ENCODE measurements at places on chromosomes 6 and 20.

DNA sequence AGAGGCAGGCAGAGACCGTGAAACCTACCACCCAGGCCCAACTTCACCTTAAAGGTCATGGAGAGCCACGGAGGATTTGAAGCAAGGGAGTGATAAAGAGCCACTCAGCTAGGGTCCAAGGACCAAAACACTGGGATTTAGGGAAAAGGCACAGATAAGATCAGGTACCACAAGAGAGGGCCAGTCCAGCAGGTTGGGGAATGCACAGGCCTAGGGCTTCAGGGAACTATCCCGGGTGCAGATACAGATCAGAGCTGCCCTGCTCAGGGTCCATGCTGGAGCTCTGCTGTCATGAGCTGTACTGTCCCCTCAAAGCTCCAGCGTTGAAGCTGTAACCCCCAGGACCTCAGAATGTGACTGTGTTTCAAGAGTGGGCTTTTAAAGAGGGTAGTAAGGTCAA, 16.9 kb downstream of the SLC22A23 start:
- no peak for DNase-seq

- DNase-seq, result no peak
Observed at GRCh38 chr6:85124472-85125354, 325.2 kb upstream of the NT5E start.

DNA sequence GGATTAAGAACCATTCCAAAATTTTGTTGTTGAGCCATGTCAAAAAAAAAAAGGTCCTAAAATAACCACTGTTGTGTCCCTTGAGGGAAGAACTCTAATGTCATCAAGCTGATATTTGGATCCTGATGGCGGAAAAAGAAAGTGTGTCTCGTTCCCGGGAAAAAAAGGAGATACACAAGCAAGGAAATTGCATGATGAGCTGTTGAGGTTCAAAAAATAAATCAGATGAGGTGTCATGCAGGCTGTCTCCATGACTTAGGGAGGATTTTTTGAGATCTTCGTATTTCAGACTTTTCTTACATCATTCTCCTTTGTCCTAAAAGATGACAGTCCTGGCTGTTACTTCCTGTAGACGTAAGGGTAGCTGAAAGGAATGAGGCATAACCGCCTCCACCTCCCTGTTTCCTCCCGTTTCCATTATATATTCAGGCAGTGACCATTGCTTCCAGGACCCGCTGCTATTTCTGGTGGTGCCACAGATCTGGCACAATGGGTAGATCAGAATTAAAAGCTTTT, 117.3 kb upstream of the TNFAIP3 start:
- DNase-seq, result no peak

- no peak for DNase-seq
Observed at GRCh38 chr6:110885526-110885925, 10.9 kb downstream of the AMD1 start.

- DNase-seq, result no peak
Observed at GRCh38 chr6:20498041-20498385, 36.2 kb upstream of the CDKAL1 start.

DNA sequence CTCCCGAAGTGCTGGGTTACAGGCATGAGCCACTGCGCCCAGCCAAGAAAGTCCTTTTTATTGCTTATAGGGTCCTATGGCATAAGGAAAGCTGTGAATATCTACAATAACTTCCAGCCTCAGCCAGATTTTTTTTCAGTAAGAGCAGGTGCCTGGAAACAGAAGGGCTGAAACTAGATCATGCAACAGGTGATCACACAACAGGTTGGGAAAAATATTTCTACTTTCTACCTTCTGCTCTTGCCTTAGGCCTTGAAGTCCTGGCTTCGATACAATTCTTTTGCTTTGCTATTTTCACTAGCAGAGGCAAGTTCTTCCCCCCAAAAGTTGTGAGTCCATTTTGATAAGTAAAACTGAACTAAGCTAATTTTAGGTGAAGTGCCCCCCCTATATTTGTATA, 9.7 kb upstream of the FBXO30 start:
- DNase-seq, result no peak

- DNase-seq, result no peak
Observed at GRCh38 chr6:13834790-13835189, 20.4 kb upstream of the MCUR1 start.

DNA sequence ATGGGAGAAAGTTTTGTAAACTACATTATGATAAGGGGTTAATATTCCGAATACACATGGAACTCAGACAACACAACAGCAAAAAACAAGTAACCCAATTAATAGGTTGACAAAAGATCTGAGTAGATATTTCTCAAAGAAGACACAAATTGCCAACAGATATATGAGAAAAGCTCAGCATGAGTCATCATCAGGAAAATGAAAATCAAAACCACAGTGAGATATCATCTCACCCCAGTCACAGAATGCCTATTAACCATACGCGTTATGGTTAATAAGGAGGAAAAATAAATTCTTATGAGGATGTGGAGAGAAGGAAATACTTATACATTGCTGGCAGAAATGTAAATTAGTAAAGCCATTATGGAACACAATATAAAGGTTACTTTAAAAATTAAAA, 695.0 kb downstream of the COL12A1 start:
- no peak for DNase-seq

DNA sequence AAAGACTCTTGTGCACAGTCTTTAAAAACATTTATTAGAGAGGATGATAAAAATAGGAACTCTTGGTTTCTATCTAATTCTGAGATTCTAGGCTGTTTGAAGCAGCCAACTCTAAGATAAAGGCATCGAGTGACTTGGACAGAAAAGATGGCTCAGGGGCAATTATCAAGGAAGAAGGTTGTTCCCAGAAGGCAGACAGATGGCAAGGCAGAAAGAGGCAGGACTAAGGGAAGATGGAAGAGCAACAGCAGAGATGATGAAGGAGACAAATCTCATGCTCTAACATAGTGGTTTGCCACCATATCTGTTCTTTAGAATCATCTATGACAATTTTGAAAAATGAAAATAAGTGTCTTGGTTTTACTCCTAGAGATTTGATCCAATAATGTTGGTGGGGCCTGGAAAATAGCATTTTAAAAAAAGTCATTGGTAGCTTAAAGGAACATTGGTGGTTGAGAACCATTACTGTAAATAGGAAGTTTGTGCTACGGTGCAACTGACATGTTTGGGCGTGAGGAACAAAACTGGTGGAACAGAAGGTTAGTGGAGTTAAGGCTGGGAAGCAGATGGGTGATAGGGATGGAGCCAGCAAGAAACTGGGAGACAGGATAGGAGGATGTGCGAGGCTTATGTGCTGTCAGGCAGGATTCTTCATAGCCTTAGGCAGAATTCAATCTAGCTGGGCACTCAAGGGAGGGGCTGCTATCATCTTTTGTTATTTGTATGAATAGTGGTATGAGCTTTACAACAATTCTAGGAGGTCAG, 751.1 kb downstream of the DHX35 start:
- no peak for DNase-seq

- no peak for DNase-seq
Observed at GRCh38 chr6:32941214-32941768, 463 bp upstream of the HLA-DMB start.

DNA sequence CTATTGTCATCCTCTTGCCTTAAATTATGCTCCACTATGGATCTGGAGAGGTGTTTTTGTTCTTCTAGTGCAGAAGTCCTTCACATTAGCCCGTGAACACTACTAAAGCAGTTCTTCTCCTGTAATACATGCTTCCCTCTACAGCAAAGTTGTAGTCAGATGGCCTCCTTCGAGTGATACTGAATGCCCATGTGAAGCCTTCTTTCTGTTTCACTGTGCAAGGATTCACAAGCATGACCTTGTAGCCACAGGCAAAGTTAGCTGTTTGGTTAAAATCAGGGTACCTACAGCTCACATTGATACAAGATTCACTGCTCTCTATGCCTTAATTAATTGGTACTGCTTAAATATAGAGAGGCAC, 47.6 kb downstream of the ARHGAP18 start:
- DNase-seq, result no peak

DNA sequence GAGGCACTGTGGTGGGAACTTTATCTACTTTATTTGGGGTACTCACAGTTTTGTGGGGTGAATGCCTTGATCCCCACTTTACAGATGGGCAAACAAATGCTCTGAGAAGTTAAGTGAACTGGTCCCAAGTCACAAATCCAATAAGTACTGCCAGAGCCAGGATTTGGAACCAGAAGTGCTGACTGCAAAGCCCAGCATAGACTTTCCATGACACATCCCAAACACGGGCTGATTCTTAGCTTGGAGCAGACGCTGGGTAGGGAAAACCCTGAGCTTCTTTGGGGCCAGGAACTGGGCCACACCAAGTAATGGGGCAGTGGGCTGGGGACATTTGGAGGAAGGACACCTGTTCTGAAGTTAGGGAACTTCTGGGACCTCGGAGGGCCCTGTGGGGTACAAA, 20.3 kb downstream of the RIN2 start:
- DNase-seq, result no peak

- no peak for DNase-seq
Observed at GRCh38 chr6:132341646-132342045, 59.6 kb downstream of the MOXD1 start.

DNA sequence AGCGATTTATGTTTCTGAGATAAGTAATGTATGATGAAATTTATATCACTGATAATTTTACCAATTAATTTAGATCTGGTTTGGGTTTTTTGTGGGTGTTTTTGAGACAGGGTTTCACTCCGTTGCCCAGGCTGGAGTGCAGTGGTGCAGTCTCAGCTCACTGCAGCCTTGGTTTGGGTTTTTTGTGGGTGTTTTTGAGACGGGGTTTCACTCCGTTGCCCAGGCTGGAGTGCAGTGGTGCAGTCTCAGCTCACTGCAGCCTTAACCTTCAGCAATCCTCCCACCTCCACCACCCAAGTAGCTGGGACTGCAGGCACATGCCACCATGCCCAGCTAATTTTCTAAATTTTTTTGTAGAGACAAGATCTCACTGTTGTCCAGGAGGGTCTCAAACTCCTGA, 13.0 kb downstream of the MRS2 start:
- DNase-seq, result no peak

- DNase-seq, result no peak
Observed at GRCh38 chr20:63968136-63968927, 1.4 kb downstream of the ZNF512B start.

DNA sequence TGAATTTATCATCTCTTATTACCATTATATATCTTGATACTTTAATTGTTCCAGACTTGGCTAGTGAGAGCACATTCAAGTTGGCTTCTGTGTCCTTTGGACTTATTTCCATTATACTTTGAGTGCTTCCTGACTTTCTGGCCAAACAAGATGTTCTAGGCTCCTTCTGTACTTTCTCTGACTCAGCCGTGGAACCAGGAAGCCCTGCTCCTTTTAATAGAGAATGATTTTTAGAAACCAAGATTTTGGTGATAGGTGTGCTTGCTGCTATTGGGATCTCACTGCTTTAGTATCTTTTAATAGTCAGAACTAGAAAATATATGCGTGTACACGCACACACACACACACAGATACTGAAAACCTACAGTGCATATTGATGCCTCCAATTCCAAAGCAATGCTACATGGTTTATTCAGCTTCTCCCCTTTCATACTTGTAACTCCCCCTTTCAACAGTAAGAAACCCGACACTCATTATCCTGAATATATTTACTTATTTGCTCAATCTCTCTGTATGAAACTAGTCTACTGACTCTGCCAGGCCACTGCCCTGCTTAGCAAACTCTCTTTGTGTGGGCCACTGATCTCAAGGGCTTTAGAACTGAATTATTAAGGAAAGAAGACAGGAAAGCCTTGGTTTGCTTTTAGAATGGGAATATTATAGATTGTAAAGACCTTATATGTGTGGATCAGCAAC, 42.7 kb upstream of the EZR start:
- peak; percentile 57 for DNase-seq

- no peak for DNase-seq
Observed at GRCh38 chr20:15199698-15200097, 862.3 kb upstream of the FLRT3 start.

GRCh38 chr20:23946206-23946605, 42.4 kb downstream of the GGTLC1 start:
- no peak for DNase-seq

- no peak for DNase-seq
Observed at GRCh38 chr6:22284666-22285065, 12.2 kb downstream of the PRL start.

- DNase-seq, result no peak
Observed at GRCh38 chr20:16708602-16709001, 21.2 kb upstream of the SNRPB2 start.

DNA sequence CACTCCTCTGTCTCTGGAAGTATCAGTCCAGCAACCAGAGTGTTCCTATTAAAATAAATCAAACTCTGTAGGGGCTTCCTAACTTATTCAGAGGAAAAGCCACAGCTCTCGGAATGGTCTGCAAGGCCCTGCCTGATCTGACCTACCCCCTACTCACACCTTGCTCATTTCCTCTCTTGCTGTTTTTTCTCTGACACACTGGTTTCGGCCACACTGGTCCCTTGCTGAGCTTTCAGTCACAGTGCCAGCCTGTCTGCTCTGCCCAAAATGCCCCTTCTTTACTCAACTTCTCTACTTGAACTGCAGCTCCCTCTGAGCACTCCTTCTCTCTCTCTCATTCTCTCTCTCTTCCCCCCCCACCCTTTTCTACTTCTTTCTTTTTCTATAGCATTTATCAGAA, 430.2 kb downstream of the UTRN start:
- no peak for DNase-seq

DNA sequence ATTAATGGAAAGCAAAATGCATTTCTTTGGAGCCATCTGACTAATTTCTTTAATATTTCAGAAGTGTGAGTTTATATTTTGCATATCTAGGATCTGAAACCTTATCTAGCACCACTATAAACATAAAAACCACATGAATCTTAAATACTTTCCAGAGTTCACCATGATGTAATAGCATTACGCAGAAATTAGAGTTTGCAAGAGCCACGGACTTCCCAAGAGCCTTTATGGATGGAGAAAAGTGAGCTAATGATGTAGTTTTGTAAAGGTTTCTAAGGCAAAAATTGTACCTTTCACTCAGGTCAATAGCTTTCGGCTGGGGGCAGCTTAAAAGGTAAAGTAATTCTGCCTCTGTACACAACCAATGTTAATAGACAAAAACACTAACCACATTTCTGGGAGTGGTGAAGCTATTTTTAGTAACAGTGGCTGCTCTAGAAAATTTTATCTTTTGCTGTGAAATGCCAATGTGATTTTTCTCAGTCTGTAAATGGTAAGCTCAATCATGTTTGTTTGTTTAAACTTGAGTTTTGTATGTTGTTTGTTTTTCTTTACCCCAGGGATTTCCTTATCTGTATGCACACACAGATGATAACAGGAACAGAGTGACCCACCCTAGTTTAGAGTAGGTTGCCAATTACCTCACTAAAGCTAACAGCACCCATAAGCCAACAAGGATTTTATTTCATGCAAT, 80.5 kb downstream of the FILIP1 start:
- DNase-seq, result peak; percentile 69

- DNase-seq, result no peak
Observed at GRCh38 chr20:41854765-41855164, 236.6 kb upstream of the CHD6 start.

DNA sequence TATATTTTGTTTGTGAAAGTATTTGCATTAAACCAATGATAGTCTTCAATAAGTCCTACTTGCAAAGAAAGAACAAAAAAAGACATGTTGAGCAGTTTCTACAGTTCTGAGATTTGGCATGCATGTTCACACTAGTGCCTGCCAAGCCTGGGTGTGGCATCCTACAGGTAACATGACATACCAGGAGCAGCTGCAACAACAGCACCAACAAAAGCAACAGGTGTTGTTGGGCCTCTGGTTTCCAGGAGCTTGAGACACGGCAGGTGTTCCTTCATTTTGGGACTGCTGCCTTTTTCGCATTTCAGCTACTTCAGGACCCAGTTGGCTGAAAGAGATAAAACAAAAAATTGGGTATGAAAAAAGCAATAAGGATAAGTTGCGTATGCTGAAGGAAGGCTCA, 41.2 kb upstream of the MTRF1L start:
- peak; percentile 57 for DNase-seq
